Bronchial epithelial cell (primary cell): ENCODE measurements at places on chromosomes 13 and 19. TPM values are rescaled to one million over a fixed set of nuclear protein-coding genes. Genes with fewer than 3 reads are reported as not detected.

The NLRP7 gene
- total RNA-seq, result 0.13 TPM in 1 of 2 replicates, not detected in the other

The JSRP1 gene
- total RNA-seq, result not detected in 2 replicates

The KLHL1 gene
- total RNA-seq, result not detected in 2 replicates

The CALM3 gene
- total RNA-seq, result 79.8 and 106 TPM in 2 replicates

The FGF9 gene
- total RNA-seq, result under 0.01 and 0.79 TPM in 2 replicates

The CCNA1 gene
- total RNA-seq, result 106 and 133 TPM in 2 replicates

The TEKTIP1 gene
- not detected in 2 replicates for total RNA-seq

The SLC10A2 gene
- total RNA-seq, result not detected in 2 replicates

The CRTC1 gene
- total RNA-seq, result 0.79 and 1.3 TPM in 2 replicates

The SHISA7 gene
- total RNA-seq, result not detected in 2 replicates

The ERICH4 gene
- not detected in 2 replicates for total RNA-seq

The CDK8 gene
- total RNA-seq, result 19.0 and 21.1 TPM in 2 replicates

The SIGLEC8 gene
- not detected in 2 replicates for total RNA-seq

The LSM14A gene
- 86.1 and 142 TPM in 2 replicates for total RNA-seq

The ERVK3-1 gene
- 50.7 and 59.2 TPM in 2 replicates for total RNA-seq

The SIGLEC6 gene
- total RNA-seq, result not detected in 2 replicates

The OR1I1 gene
- not detected in 2 replicates for total RNA-seq

The ZSCAN4 gene
- total RNA-seq, result 0.13 TPM in 1 of 2 replicates, not detected in the other

The IRGC gene
- total RNA-seq, result not detected in 2 replicates

The PPP1R12C gene
- total RNA-seq, result 22.9 and 25.6 TPM in 2 replicates

The CACNA1A gene
- under 0.01 TPM in 1 of 2 replicates, not detected in the other for total RNA-seq

The PGLYRP2 gene
- total RNA-seq, result not detected in 2 replicates

The CFD gene
- total RNA-seq, result 1.2 and 4.2 TPM in 2 replicates

The F7 gene
- not detected in 2 replicates for total RNA-seq

The ZNF540 gene
- under 0.01 and 0.13 TPM in 2 replicates for total RNA-seq

The GTPBP3 gene
- total RNA-seq, result 16.5 and 48.4 TPM in 2 replicates

The ATCAY gene
- total RNA-seq, result not detected in 2 replicates

The CD37 gene
- total RNA-seq, result not detected in 2 replicates

The LILRA6 gene
- not detected in 2 replicates for total RNA-seq

The TJP3 gene
- 2.1 and 5.0 TPM in 2 replicates for total RNA-seq

The SOHLH2 gene
- 0.38 and 0.53 TPM in 2 replicates for total RNA-seq

The KIR3DL2 gene
- total RNA-seq, result not detected in 2 replicates

The SNRNP70 gene
- total RNA-seq, result 74.5 and 126 TPM in 2 replicates

The CYP4F8 gene
- not detected in 2 replicates for total RNA-seq

The ZNF234 gene
- 6.9 and 9.0 TPM in 2 replicates for total RNA-seq

The SPACA4 gene
- total RNA-seq, result under 0.01 and 0.64 TPM in 2 replicates

The PCDH20 gene
- 0.26 and 0.38 TPM in 2 replicates for total RNA-seq

The REEP6 gene
- total RNA-seq, result 2.1 and 3.6 TPM in 2 replicates

The ATP8A2 gene
- total RNA-seq, result not detected in 2 replicates

The PABPC3 gene
- total RNA-seq, result under 0.01 and 0.13 TPM in 2 replicates

The SHD gene
- total RNA-seq, result not detected in 2 replicates

The TUBA3C gene
- total RNA-seq, result not detected in 2 replicates

The C19orf73 gene
- total RNA-seq, result 0.53 and 1.9 TPM in 2 replicates

The DHDH gene
- total RNA-seq, result 9.2 and 10.8 TPM in 2 replicates

The GFY gene
- not detected in 2 replicates for total RNA-seq

The FREM2 gene
- total RNA-seq, result under 0.01 TPM in 1 of 2 replicates, not detected in the other

The ZIM2 gene
- not detected in 2 replicates for total RNA-seq
